ENCODE measurements at places on chromosomes 13 and 19.
A peak's percentile ranks its signal among the peaks of the same experiment; 100 is the strongest.

- peak; percentile 88 for DNase-seq
Measured at GRCh38 chr13:36999054-36999714, at the start of gene ALG5. Gene ALG5, minus strand, starts transcription at chr13:36999340. Its CDS starts 40 bp downstream, at chr13:36999300.

DNA sequence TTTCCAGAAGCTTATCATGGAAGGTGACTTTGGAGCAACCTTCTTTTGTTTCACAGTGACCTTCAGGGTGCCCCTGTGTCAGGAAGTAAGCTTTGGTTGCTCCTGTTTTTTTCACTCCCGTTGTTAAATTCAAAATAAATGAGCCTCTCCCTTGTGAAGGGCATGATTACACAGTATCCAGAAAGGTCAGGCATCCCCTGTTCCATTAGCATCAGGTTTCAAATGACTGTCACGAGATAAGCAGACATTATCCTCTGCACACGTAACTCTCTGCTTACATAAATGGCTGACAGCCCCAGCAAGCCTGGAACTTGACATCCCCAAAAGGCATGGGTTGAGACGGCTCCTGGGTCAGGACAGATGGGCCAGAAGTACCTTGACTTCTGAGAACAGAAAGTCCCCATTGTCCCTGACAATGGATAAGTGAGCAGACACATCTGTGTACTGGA is 52.0 kb downstream of the RAB20 start:
- no peak for DNase-seq

DNA sequence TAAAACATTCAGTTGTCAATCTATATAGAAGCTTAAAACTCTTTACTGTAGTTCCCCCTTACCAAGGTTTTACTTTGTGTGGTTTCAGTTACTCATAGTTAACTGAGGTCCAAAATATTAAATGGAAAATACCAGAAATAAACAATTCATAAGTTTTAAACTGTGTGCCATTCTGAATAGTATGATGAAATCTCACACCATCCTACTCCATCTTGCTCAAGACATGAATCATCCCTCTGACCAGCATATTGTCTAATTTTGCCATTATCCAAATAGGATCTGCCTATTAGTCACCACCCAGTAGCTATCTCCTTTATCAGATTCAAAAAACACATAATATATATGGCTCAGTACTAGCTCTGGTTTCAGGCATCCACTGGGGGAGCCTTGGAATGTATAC is 22.4 kb downstream of the ZNF571 start:
- peak; percentile 31 for DNase-seq

DNA sequence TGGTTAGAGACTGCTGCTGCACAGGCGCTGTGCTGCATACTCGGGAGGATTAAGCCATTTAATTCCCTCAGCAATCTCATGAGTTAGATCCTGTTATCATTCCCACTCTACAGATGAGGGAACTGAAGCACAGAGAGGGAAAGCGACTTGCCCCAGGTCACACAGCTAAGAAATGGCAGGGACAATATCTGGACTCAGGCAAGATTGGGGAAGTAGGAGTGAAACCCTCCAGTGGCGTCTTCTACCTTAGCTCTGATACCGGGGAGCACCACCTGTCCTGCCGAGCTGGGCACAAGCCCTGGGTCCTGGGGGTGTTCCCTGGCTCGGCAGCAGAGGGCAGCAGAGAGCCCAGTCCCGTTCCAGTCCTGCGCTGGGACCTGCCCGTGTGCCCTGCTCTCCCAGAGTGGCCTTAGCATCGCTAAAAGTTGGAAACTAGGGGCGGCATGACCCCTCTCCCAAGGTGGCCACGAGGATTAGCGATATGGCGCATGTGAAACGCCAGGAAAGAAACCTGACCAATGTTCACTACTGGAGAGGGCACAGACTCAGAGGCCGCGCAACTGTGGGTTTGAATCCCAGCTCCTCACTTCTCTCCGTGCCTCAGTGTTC is 20.5 kb downstream of the CYTH2 start:
- DNase-seq: peak; percentile 53

GRCh38 chr13:71853725-71854124 is 13.3 kb downstream of the DACH1 start:
- DNase-seq: no peak

GRCh38 chr13:39565036-39565949 is 37.7 kb downstream of the LHFPL6 start:
- DNase-seq: peak; percentile 96

GRCh38 chr13:79775830-79776229 is 294.9 kb downstream of the NDFIP2 start:
- peak; percentile 81 for DNase-seq

GRCh38 chr19:45971260-45971902 is 2.3 kb downstream of the NOVA2 start:
- no peak for DNase-seq

DNA sequence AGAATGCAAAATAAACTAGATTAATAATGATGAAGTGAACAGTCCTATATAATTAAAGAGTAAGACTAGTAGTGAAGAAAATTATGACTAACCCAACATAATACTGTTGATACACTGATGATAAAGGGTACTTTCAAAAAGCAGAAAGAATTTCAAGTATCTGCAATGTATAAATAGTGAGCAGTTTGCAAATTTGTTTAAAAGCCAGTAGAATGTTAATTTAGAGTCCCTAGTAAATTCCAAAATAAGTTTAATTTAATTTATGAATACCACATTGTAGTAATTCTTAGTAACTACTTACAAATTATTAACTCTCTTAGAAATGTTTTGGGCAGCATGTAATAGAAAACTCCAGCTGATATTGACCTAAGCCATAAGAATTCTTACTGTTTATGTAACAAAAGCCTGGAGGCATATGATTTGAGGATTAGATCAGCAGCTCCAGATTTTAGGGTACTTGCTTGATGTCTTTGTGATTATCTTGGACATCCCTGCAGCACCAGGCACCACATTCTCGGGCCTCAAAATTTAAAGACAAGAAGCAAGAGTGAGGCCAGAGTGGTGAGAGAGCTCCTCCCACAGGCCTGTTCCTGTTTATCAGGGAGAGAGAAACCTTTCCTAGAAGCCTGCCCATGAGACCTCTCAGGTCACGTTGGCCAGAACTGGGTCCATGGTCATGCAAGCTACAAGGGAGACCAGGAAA is 67.6 kb upstream of the TDRD3 start:
- peak; percentile 46 for DNase-seq

GRCh38 chr13:76696370-76696769 is 189.8 kb downstream of the KCTD12 start:
- peak; percentile 82 for DNase-seq
